Chondrocyte (in vitro differentiated cells): ENCODE measurements at places on chromosomes 6 and 20. TPM values are rescaled to one million over a fixed set of nuclear protein-coding genes. Genes with fewer than 3 reads are reported as not detected.

SNX21 gene
- total RNA-seq, result 25.2 to 27.7 TPM (median 26.5 TPM) in 3 replicates

HLA-DQA1 gene
- not detected in 3 replicates for total RNA-seq

HCRTR2 gene
- total RNA-seq, result not detected in 3 replicates

MPC1 gene
- total RNA-seq, result 25.1 to 31.6 TPM (median 30.1 TPM) in 3 replicates

ENPP5 gene
- 0.12 to 0.28 TPM in 2 of 3 replicates, not detected in the other for total RNA-seq

C20orf144 gene
- total RNA-seq, result 0.10 to 0.17 TPM in 2 of 3 replicates, not detected in the other

PTGIS gene
- 88.7 to 165 TPM (median 91.5 TPM) in 3 replicates for total RNA-seq

PNLDC1 gene
- not detected in 3 replicates for total RNA-seq

- peak overlapping the region; percentile 98 for H3K4me3 ChIP-seq
- DNase-seq, result no peak
- H3K4me1 ChIP-seq, result peaks cover 44% of the 10 kb centered on the region
- peaks cover 40% of the 10 kb centered on the region for H3K36me3 ChIP-seq
These were observed 448 bp upstream of the DDAH2 start for GRCh38 chr6:31729515-31729978.

DNA sequence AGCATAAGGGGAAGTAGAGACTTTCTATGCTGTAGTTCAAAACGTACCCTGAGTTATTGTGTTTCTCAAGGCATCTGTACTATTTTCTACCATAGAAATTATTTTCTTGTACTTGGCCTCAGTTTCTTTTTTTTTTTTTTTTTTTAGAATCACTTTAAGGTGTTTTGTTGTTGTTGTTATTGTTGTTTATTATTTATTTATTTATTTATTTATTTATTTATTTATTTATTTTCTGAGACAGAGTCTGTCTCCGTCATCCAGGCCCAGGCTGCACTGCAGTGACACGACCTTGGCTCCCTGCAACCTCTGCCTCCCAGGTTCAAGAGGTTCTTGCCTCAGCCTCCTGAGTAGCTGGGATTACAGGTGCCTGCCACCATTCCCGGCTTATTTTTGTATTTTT is 179.1 kb downstream of the GRIK2 start:
- no peaks in the 10 kb centered on the region for H3K27me3 ChIP-seq
- H3K27ac ChIP-seq, result no peak overlapping the region
- H3K36me3 ChIP-seq, result no peaks in the 10 kb centered on the region
- no peak overlapping the region for H3K4me3 ChIP-seq

GRCh38 chr6:436308-437036 is 44.9 kb downstream of the IRF4 start:
- H3K27me3 ChIP-seq, result peaks cover 21% of the 10 kb centered on the region
- H3K4me1 ChIP-seq, result peaks cover 5% of the 10 kb centered on the region
- no peak overlapping the region for H3K27ac ChIP-seq
- DNase-seq, result no peak

- H3K4me3 ChIP-seq, result no peak overlapping the region
- H3K27me3 ChIP-seq, result peaks cover 2% of the 10 kb centered on the region
- H3K4me1 ChIP-seq, result no peaks in the 10 kb centered on the region
- no peaks in the 10 kb centered on the region for H3K36me3 ChIP-seq
These were observed 205.6 kb upstream of the RIN2 start for GRCh38 chr20:19552221-19553180.

DNA sequence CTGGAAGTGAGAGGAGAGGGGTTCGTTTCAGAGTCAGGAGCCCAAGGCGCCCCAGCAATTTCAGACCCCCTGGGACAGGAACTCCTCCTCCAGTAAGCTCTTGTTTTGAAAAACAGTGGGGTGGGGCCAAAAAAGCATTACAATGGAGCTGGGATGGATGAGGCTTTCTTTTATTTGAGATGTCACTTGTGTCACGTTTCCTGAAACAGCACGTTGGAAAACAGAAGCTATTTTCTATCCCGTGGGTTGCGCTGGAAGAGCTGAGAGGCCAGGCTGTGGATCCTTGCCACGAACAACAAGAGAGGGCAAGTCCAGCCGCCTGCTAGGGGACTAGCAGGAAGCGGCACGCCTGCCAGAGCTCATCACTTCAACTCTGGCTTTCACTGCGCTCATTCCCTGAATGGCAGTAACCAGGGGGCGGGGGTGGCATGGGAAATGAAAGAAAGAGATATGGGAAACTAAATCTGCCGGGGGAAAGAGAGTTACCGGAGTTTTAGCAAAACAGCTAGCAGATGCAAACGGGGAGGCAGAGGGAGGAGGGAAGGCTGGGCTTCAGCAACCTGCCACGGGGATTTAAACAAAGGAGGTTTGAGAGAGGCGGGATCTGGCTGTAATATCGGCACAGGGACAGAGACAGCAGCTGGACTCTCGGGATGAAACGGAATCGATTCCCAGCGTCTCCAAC is 34.6 kb downstream of the GCNT2 start:
- H3K4me3 ChIP-seq, result peak overlapping the region; percentile 74
- peaks cover 25% of the 10 kb centered on the region for H3K4me1 ChIP-seq
- H3K27me3 ChIP-seq, result peaks cover 27% of the 10 kb centered on the region
- H3K36me3 ChIP-seq, result no peaks in the 10 kb centered on the region

DNA sequence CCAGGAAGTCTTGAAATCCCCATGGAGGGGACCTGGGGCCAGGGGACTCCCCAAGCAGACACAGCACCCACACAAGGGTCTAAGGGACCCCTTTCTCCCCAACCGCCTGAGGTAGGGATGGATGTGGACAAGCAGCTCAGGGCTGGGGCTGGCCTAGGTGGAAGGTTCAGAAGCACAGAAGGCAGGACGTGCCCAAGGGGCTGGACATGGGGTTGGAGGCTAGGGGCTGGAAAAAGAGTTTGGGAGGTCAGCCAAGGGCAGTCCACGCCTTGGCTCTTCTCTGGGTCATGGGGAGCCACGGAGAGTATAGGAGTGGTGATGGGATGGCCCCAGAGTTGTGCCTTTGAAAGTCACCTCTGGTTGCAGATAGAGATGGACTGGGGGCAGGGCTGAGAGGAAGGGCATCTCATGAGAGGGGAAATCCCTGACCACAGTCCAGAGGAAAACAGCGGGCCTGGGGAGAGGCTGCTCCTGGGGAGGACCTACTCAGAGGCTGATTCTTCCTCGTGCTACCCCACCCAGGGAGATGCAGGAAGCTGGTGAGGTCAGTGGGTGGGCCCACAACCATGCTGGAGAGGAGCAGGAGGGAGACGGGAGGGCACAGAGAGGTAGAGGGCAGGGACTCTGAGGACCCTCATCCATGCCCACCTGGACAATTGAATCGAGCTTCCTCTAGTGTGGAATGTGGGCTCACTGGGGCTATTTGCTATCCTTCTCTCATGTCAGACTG is 2.5 kb upstream of the HSPA12B start:
- H3K27ac ChIP-seq, result peak overlapping the region; percentile 23
- H3K4me1 ChIP-seq, result peaks cover 8% of the 10 kb centered on the region
- peaks cover 23% of the 10 kb centered on the region for H3K27me3 ChIP-seq
- peak; percentile 88 for DNase-seq

DNA sequence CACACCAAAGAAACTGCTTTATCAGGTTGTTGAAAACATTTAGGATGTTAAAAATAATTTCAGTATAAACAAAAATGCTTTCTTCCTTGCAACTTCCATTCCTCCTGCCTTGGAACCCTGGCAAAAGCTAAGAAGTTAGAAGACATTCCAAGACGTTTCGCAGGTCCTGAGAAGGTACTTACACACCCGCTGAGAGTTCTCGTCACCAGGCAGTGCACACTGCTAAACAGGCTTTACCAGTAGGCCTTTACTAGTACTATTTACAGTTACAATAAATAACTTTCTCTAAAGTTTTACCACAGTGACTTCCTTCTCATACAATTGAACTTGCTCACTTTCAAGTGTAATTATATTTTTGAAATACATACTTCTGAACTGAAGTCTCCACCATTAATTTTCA is 81.4 kb upstream of the RPS6KA2 start:
- H3K4me1 ChIP-seq, result no peaks in the 10 kb centered on the region
- no peak overlapping the region for H3K27ac ChIP-seq
- DNase-seq, result no peak
- H3K27me3 ChIP-seq, result peaks cover under 1% of the 10 kb centered on the region
- peaks cover 4% of the 10 kb centered on the region for H3K36me3 ChIP-seq

DNA sequence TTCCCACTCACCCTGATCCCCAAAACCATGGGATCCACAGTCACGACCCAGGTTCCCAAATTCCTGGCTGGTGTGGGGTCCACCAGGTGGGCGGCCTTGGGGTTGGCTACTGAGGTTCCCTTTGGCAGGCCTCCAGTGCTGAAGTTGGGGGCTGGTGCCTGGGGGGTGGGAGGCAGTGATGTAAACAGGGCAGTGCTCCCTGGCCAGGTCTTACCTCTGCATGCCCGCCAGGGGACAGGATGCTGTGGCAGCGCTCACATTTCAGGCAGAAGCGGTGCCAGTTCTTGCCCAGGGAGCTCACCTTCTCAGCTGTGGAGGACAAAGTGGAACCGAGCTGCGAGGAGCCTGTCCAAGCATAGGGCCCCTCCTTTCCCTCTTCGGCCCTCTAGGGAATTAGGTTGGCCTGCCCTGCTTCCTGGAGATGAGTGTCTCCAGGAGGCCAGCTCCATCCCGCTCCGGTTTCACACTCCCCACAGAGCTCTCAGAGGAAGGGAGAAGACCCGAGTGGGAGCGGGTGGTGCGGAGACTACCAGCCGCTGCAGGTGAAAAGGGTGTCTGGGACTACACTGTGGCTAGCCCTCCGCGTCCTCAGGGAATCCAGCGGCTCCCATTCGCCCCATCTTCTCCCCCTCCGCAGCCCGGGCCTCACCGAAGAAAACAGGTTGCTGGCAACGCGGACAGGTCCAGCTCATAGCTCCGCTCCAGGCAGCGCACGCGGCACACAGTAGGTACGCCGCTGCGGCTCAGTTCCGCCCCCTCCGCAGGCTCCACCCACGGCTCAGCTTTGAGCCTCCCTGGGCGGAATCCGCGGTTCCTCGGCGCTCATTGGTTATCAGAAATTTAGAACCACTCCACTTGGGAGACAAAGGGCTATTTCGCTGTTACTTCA is at the start of gene CRIP3:
TSS of gene CRIP3 (minus strand) at position 726 of the 889 bp plus-strand sequence. CDS start at position 692, 34 bp downstream.
- H3K4me1 ChIP-seq, result peaks cover 7% of the 10 kb centered on the region
- H3K36me3 ChIP-seq, result no peaks in the 10 kb centered on the region
- H3K27me3 ChIP-seq, result peaks cover 7% of the 10 kb centered on the region
- DNase-seq, result no peak

GRCh38 chr20:9963029-9963428 is 71.8 kb upstream of the ANKEF1 start:
- H3K36me3 ChIP-seq, result no peaks in the 10 kb centered on the region
- H3K27me3 ChIP-seq, result peaks cover 9% of the 10 kb centered on the region
- H3K27ac ChIP-seq, result no peak overlapping the region

DNA sequence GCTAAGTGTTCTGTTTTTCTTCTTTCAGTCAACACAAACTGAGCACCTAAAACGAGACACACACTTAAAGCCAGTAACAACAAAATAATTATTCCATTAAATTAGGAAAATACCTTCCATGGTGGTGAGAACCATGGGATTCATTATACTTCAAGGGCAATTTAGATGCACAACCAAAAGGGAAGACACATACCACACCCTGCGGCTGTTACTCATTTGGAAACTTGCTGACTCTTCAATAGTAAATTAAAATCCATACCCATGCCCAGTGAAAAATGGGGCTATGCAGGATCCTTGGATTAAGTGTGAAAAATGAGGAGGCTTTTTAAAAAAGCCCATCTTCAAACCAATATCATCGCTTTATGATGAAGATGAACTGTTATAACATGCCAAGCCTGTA is 142.7 kb downstream of the GJA10 start:
- no peaks in the 10 kb centered on the region for H3K27me3 ChIP-seq
- peaks cover 36% of the 10 kb centered on the region for H3K4me1 ChIP-seq
- H3K27ac ChIP-seq, result no peak overlapping the region
- no peak for DNase-seq

- no peak for DNase-seq
These were observed 220.9 kb upstream of the MYLIP start for GRCh38 chr6:15907914-15908518.

DNA sequence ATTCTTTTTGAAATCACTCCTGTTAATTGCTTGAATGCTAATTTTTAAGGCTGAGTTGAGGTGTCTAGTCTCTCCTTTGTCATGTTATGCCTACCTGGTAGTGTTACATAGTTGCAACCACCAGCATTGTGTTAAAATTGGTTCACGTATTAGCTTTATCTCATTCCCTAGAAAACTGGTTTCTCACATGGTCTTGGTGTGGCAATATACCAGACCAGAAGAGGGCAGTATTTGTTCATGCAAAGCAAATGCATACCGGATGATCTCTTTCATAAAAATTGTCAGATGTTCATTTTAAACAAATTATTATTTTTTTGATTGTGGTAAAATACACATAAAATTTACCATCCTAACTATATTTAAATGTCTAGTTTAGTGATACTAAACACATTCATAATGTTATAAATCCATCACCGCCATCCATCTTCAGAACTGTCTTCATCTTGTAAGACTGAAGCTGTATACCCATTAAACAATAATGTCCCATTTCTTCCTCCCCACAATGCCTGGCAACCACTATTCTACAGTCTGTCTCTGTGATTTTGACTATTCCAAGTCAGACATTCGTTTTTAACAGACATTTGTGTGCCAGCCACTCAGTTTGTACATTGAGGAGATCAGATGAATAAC is 92.8 kb downstream of the ATRN start:
- H3K4me3 ChIP-seq, result no peak overlapping the region
- H3K4me1 ChIP-seq, result peaks cover 5% of the 10 kb centered on the region
- no peaks in the 10 kb centered on the region for H3K27me3 ChIP-seq
- DNase-seq, result no peak

GRCh38 chr6:156585859-156586258 is 191.3 kb upstream of the ARID1B start:
- H3K27me3 ChIP-seq, result peaks cover 15% of the 10 kb centered on the region
- H3K27ac ChIP-seq, result no peak overlapping the region
- DNase-seq, result no peak
- no peak overlapping the region for H3K4me3 ChIP-seq

GRCh38 chr6:33733709-33734007 is 13.0 kb downstream of the IP6K3 start:
- DNase-seq, result no peak
- H3K27ac ChIP-seq, result no peak overlapping the region
- H3K4me3 ChIP-seq, result no peak overlapping the region
- H3K27me3 ChIP-seq, result no peaks in the 10 kb centered on the region

DNA sequence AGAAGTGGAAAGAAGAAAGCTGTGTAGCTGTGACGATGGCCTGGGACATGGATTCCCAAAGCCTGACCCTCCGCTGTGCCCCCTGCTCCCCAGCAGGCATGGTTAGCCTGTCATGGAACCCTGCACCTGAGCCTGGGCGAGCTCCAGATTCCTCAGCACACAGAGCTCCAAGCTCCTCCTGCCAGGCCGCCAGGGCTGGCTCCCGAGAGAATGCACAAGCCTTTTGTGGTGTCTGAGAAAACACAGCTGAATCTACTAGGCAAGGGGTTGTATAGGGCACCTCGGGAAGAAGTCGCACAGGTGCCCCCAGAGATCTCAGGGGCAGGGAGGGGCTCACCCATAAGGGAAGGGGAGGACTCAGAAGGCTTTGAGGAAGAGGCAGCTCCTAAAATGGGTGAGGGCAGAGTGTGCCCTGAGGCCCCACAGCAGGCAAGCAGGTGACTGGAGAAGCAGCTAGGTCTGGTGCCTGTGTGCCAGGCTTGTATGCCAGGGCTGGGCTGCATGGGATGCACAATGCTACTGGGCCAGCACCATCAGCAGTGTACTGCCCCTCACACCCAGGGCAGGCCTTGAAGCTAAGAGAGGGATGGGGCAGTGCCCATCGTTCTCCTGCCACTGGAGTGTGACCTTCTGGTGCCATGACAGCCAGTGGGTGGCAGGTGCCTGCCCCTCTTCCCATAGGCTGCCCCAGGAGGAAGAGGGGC is 64.3 kb upstream of the CD93 start:
- H3K36me3 ChIP-seq, result no peaks in the 10 kb centered on the region
- H3K27me3 ChIP-seq, result no peaks in the 10 kb centered on the region
- H3K4me3 ChIP-seq, result no peak overlapping the region

GRCh38 chr6:159249128-159249527 is 79.9 kb downstream of the FNDC1 start:
- peaks cover 4% of the 10 kb centered on the region for H3K27me3 ChIP-seq
- H3K36me3 ChIP-seq, result peaks cover 4% of the 10 kb centered on the region
- no peak overlapping the region for H3K4me3 ChIP-seq
- DNase-seq, result no peak

GRCh38 chr20:25580711-25581110 is 4.6 kb downstream of the NINL start:
- H3K4me1 ChIP-seq, result peaks cover 34% of the 10 kb centered on the region
- H3K4me3 ChIP-seq, result no peak overlapping the region
- no peak overlapping the region for H3K27ac ChIP-seq
- peaks cover 1% of the 10 kb centered on the region for H3K36me3 ChIP-seq
